ENCODE measurements at places on chromosomes 2 and 18.

- DNase-seq = no peak
Observed at GRCh38 chr2:101821059-101821805, 123.7 kb downstream of the MAP4K4 start.

DNA sequence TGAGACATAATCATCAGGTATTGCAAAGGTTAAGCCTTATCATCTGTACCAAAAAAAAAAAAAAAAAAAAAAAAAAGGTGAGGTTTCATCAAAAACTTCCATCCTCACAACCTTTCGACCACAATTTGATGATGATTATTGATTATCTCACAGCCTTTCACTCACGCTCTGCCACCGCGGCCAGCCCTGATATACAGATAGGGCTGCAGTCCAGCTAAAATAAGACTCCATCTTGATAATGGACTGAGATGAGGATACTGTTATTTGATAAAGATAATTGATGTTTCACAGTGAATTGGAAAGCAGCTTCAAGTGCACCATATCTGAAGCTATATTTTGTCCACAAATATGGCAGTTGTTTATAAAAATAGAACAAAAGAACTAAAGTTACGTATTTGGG is 159.7 kb upstream of the BOD1L2 start:
- no peak for DNase-seq

DNA sequence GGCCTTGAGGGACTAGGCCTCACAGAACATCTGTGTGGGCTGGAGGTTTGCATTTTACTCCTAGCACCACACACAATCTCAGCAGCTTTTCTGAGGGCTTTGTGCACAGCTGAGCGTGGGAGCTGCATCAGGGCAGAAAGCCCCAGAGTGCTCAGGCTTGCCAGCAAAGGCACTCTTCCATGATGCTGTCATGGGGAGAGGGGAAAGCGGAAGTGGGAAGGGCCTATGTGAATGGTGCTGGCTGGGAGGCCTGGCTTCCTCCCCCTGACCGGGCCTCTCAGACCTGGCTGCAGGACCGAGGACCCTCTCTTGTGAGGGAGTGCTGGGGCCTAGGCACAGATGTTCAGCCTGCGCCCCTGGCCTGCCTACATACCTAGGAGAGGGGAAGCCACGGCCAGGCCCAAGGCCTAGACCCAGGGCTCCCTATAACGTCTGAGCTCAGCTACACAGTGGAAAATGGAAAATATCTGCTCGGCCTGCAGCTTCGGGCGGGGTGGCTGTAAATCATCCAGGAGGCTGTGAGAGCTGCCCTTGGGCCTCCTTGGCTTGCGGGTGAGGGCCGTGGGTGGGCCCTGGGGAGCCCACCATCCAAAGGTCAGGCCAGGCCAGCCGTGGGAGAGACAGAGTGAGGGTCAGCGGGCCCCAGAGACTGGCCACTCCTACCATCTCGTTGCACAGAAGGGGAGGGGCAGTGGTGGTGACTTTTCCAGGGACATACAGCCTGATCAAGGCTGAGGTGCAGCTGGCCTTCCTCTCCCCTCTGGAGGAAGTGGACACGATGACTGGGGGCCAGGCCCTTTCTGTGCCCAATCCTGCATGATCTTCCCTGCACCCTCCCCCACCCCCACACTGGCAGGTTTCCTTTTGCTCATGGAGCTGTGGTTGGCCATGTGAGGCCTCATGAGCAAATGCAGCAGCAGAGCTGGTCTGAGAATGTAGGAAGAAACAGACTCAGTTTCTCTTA is 22.8 kb downstream of the GLI2 start:
- DNase-seq = no peak

DNA sequence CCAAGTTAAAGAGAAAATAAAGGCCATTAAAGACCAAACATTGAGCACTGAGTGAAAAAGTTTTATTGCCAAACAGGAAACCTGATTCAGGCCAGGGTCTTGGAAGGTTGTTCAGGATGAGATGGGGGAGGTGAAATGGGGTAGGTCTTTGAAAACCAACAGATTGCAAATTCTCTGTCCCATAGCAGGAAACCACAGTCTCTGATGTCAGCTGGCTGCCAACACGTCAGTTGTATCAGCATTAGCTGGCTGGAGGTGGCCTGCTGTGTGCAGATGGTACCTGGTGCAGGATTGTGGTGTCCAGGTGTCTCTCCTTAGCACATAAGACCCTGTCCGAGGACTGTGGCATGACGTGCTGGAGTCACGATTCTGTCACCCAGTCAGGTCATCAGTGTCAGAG is 106.3 kb downstream of the MSH2 start:
- DNase-seq = no peak

- DNase-seq = no peak
Observed at GRCh38 chr2:114753145-114753544, 310.7 kb downstream of the DPP10 start.

DNA sequence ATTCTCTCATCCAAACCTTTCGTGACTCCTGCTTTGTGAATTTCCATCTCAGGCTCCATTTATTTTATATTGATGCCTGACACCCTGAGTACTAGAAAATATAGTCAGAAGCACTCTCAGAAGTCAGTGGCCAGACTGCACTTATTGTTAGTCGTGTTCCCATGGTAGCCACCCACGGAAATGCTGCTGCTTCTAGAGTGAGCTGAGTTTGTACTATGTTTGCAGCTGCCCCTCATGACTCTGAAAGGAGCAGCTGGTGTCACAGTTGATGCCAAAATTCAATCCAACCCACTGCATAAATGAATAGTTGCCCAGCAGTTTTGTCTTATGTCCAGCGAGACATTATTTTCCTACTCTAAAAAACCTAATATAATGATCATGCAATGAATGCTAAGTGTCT is 265.2 kb upstream of the SPHKAP start:
- no peak for DNase-seq

- DNase-seq = no peak
Observed at GRCh38 chr2:209940936-209941335, 61.5 kb upstream of the RPE start.

- DNase-seq = no peak
Observed at GRCh38 chr2:75153221-75153620, 46.1 kb downstream of the TACR1 start.

DNA sequence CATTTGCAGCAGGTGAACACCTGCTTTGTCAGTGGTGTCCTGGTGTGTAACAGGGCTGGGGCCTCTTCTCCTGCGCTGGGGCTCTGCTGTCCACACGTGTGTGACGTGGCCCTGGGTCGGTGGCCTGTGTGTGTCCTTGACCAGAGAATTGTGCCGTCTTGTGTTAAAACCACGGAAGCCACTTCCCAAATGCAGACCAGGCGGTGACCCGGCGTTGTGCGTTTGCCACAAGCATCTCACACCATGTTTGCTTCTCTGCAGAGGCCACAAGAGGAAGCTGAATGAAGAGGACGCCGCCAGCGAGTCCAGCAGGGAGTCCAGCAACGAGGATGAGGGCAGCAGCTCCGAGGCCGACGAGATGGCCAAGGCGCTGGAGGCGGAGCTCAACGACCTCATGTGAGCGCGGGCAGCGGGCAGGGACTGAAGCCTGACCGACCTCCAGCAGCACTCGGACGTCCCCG is 44.3 kb upstream of the KCNG2 start:
- no peak for DNase-seq

All from stimulated activated CD8-positive, alpha-beta memory T cell treated with anti-CD3 and anti-CD28 coated beads, Interleukin-2, amount 100 ng/mL, for 1 hour (primary cell).